ENCODE measurements at places on chromosomes 4 and X.
A peak's percentile ranks its signal among the peaks of the same experiment; 100 is the strongest.

DNA sequence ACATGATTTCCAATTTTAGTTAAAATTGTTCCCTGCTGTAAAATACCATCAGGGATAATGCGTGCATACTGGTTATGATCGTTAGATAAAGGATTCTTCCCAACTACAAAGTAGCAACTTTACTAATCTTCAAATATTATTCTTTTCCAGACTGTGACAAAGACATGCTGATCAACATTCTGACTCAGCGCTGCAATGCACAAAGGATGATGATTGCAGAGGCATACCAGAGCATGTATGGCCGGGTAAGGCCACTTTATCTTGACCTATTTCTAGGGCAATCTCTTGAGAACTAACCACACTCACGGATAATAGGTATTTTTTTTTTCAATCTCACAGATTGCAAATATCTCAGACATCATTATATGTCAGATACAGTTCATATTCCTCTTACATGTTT, 47.0 kb downstream of the ANXA10 start:
- no peak for DNase-seq

- no peak for DNase-seq
Measured at GRCh38 chr4:43089730-43090129, 197.2 kb downstream of the GRXCR1 start.

DNA sequence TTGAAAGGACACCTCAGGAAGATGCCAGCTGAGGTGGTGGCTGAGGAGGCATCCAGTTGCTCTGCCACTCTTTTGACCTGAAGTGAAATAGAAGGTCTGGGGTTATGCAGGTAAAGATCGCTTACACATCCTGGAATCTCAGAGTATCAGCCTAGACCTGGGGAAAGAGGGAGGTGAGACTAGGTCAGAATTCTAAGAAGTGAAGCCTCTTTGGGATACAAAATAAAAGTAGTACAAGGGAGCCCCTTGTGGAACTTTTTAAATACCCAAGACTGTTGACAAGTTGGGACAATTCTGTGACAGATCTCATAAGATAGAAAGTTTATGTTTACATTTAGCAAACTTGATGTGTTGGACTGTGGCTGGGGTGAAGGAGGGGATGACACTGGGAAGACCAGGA, 263.1 kb downstream of the SPRY1 start:
- no peak for DNase-seq

- DNase-seq = no peak
Measured at GRCh38 chr4:25078523-25078922, 47.8 kb upstream of the LGI2 start.

- no peak for DNase-seq
Measured at GRCh38 chr4:118757761-118758251, 72.6 kb downstream of the METTL14 start.

GRCh38 chr4:127188847-127189246, 443.9 kb upstream of the INTU start:
- DNase-seq = peak; percentile 54

DNA sequence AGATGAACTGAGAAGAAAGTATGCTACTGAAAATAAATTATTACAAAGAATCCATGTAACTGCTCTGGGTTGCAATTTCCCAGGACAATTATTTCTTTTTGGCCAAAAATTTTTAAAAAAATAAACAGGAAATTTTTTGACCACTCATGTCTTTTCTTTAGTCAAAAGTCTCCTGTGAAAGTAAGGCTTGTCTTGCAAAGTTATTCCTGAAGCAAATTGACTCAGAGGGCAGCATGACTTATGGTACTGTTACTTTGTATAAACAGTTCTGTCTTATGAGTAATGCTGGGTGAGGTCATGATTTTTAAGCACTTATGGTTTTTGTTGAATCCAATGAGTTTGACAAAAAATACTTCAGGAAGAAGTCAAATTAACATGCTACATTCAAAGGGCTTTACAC, 292.8 kb upstream of the ARSJ start:
- no peak for DNase-seq

DNA sequence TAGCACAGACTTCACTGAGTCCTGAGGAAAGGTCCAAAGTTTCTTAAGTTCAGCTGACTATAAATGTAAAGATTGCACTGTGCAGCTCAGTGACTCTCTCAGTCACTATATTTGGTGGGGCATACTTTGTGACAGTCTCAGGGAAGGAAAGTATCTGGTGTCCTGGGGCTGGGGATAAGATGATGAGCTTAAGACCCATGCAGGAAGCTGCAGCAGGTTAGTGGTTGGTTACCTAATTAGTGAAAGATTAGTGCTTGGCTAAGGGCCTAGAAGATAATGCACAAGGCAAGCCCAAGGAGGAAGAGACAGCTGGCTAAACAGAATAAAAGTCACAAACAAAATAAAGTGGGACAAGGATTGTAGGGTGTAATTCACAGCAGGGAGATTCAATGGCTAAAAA, 25.4 kb upstream of the SLITRK4 start:
- no peak for DNase-seq

Data from T47D (cell line).